ENCODE measurements at places on chromosomes 2 and 18.
A peak's percentile ranks its signal among the peaks of the same experiment; 100 is the strongest.

DNA sequence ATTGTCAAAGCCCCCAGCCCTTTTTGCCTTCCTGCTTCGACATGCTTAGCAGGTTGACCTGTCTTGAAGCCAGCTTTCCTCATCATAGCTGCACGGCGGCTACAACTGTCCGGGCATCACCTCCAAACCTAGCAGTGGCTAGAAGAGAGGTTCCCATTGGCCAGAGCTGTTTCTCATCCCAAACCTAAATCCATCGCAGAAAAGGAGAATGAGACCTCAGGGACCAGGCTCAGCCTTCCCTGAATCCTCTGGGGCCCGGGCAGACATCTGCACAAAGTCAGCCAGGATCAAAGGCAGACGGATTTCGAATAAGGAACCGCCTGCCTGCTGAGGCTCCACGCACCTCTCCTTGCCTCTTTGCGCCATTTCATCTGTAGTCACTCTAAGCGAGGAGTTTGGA, 101.7 kb upstream of the SLC66A3 start:
- DNase-seq: no peak

DNA sequence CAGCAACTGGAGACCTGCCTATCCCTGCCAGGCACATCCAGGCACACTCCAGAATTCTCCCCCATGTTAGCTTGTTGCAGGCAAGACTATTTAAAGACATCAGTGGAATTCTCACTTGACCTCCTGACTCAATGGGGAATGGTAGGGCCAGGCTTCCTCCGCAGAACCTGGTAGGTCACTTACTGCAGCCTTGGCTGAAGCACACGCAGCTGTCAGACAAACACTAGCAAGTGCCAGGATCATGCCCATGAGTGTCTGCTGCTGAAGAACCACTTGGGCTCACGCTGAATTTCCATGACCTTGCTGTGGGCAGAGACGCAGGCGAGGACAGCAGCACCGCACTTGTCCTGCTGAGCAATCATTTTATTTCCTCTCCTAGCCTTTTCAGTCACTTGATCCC, 3.2 kb downstream of the LRRC30 start:
- DNase-seq: no peak

DNA sequence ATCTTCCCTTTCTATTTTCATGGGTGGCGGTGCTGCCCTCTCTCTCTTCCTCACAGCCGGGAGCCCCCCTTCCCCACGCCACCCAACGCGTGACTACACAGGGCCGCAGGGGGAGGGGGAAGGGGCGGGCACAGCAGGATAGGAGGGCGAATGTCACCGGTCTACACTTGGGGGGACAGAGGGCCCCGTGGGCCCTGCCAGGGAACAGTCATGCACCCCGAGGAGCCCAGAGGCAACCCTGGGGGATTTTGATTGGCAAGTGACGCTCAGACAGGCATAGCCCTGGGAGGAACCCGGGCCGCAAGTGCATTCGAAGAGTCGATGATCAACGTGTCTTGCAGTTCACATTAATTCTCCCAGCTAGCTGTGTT, 91.1 kb upstream of the ANKRD30BL start:
- DNase-seq: no peak

- no peak for DNase-seq
These were observed 16.1 kb upstream of the OTX1 start for GRCh38 chr2:63034526-63034925.

- no peak for DNase-seq
These were observed 28.8 kb upstream of the ODC1 start for GRCh38 chr2:10476723-10477442.

DNA sequence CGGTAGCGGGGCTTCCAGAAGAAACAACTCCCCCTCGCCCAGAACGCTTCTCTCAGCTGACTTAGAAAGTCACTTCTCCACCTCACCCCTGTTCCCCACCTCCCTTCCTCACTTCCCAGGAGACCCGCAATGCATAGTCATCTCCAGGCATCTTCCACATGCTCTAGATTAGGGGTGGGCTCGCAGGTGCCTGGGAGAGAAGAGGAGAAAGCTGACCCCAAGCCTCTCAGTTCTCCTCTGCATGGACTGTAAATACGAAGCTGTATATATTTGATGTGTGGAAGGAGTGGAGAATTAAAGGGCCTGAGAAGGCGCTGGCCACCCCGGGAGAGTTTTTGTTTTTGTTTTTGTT, 1.8 kb downstream of the MAL start:
- no peak for DNase-seq

DNA sequence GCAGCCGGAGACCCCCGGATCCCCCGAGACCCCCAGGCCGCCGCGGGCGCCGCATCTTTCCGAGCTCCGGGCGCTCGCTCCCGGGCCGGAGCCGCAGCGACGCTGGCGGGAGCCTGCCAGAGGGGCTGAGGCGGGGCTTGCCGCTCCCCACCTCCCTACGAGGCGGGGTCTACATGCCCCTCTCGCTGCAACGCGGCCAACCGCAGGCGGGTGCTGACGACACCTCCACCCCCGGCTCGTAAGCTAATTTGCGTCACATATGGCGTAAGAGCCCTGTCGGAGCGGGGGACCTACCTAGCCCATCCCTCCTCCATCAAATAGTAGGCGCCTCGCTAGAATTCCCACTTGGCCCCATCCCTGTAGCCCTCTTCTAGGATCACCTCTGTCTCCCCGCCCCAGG, at the start of gene PTPRN:
TSS of gene PTPRN (minus strand) at position 124 of the 400 bp plus-strand sequence. CDS start at position 55, 69 bp downstream.
- peak; percentile 67 for DNase-seq

- DNase-seq: no peak
These were observed 22.7 kb downstream of the RAB31 start for GRCh38 chr18:9730786-9731185.

DNA sequence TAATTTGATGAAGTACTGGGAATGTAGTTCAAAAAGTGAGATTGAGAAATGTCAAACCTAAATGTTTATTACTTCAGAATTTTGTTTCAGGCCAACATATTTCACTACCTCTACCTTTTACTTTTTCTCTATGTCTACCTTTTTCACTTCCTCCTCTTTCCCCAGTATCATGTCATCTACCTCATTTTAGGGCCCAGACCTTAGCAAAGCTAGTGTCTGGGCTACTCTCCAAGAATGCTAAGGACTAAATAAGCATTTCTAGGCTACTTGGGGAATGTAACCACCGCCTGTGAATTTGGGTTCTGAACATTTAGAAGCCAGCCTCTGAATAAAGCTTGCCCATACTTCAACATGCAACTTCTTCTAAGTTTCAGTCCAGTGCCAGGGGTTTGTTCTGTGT, 330.4 kb downstream of the SLC4A3 start:
- DNase-seq: no peak

GRCh38 chr18:6088432-6088831, 193.1 kb upstream of the TMEM200C start:
- DNase-seq: no peak

DNA sequence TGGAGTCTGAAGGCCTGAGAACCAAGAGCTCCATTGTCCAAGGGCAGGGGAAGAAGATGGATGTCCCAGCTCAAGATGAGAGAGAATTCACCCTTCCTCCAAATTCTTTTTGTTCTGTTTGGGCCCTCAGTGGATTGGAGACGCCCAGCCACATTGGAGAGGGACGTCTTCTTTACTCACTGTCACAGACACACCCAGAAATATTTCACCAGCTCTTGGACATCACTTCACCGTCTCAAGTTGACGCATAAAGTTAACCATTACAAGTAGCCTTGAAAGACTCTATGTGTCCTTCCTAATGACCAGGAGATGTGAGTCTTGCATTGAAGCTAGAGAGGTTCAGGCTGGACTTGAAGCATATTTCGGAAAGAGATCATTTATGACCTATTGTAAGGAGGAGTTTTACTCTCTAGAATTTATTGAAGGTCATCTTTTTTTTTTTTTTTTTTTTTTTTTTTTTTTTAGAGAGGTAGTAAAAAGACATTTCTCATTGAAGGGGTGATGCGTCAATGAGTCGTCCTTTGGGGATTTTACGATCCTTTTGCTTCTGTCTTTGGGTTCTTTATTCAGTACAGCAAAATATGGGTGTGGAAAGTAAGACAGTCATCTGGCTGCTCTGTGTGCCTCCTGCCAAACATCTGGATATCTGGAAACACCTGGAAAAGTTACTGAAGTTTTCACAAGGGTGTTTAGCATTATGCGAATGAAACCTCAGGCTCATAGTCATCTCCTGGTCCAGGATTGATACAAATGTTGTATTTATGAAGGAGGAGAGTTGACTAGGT, 118.1 kb downstream of the PRPF40A start:
- no peak for DNase-seq

- no peak for DNase-seq
These were observed 28.6 kb downstream of the ITGA6 start for GRCh38 chr2:172456002-172456401.

- DNase-seq: no peak
These were observed 70.8 kb downstream of the INPP4A start for GRCh38 chr2:98515250-98515991.

DNA sequence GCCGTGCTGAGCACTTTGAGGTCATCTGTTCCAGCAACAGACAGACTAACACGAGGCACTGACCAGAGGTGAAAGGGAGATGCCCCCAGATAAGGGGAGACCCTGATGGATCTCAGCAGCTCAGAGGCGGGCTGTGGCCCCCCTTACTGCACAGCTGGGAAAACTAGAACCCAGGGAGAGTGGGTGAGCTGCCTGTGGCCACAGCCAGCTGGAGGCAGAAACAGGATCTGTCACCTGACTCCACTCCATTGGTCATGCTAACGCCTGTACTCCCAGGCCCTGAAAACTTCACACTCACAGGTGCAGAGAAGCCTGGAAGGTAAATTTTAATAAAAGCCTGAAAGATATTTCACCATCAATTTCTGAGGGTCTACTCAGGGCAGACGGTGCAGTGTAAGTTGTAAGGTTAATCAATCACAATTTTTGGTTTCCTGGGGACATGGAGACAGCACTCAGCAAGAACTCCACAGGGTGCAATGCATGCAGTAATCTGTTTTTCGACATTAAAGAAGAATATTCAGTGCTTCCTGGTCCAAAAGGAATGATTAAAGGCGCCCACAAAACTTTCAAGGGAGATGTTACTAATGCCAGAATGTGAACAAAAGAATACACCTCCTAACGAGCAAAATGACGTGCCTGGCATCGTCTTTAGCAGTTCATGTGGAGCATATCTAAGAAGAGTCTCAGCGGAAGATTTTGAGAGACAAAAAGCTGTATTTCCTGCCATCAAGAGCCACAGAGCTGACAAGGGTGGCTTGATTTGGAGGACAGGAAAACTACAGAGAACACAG, 173.4 kb downstream of the EIPR1 start:
- no peak for DNase-seq

GRCh38 chr2:240733803-240734495, 42.3 kb downstream of the AQP12A start:
- DNase-seq: no peak

DNA sequence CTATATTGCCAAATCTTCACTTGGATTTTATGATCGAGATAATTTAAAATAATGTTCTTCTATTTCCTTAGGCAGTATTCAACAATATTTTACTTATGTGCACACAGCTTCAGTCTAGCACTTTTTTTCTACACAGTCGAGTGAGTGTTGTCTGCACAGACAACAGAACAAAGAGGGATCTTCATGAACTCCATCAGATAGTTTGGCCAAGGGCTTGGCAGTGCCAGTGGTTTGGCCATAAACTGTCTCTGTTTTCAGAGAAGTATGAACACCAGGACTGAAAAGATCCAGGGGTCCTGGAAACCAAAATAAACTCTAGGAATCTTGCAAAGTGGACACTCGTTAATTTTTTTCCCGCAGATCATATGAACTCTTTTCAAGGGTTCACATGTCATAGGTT, 547.3 kb downstream of the PLCL1 start:
- DNase-seq: no peak

GRCh38 chr18:13416208-13416607, 197.6 kb downstream of the LDLRAD4 start:
- DNase-seq: no peak

- no peak for DNase-seq
These were observed 36.3 kb downstream of the HDHD2 start for GRCh38 chr18:47113796-47114540.

DNA sequence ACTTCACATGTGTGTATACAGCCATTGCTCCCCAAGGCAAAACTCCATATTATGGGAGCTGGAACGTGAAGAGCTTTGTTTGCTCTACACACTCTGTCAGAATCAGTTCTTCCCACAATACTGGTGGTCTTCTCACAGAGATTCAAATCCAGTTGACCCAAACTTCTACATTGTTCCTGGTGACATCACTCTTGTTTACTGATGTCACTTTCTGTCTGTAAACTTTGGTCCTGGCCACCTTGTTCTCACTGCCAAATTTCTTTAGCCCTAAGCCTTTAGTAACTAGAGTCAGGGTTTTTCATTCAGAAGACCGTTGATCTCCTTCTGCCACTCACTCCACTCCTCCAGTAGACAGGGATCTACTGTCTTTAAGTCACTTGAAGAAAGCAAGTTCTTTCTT, 386.0 kb upstream of the ZEB2 start:
- no peak for DNase-seq

DNA sequence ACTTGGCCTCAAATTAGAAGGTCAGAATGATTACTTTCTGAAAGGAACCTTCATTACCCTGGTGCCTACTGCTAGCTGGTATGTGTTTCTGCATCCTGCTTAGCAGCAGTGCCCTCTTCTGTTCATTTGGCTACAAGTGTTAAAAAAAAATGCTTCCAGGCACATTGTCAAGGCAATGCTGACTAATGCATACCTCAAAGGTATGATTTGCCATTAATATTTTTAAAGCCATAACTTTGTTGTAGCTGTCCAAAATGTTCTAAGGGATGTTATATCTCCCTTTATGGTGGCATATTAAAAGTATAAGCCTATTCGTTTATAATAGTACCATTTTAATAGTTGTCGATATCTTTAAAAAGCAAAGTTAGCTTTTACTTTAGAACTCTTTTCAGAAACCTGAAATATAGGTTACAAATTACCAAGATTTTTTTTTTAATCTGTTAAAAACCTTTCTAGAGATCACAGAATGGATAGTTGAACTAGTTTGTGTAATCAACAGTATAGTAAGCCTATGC, 52.0 kb upstream of the FAM171B start:
- peak; percentile 4 for DNase-seq
